Fibroblast of villous mesenchyme (primary cell): ENCODE measurements at places on chromosomes 12 and 14. TPM values are rescaled to one million over a fixed set of nuclear protein-coding genes. Genes with fewer than 3 reads are reported as not detected.

Gene NFE2
- under 0.01 and 0.43 TPM in 2 replicates for total RNA-seq

Gene CSRP2
- total RNA-seq, result 64.3 and 131 TPM in 2 replicates

Gene CALM1
- total RNA-seq, result 173 and 286 TPM in 2 replicates

Gene TAS2R9
- total RNA-seq, result not detected in 2 replicates

GRCh38 chr14:66099931-66100330 lies 386.2 kb upstream of the CCDC196 start:
- no peak for DNase-seq

- peak; percentile 77 for DNase-seq
Observed at GRCh38 chr14:55556929-55557623, 22.9 kb upstream of the KTN1 start.

GRCh38 chr12:115867854-115868253 lies 409.6 kb downstream of the MED13L start:
- DNase-seq, result no peak

DNA sequence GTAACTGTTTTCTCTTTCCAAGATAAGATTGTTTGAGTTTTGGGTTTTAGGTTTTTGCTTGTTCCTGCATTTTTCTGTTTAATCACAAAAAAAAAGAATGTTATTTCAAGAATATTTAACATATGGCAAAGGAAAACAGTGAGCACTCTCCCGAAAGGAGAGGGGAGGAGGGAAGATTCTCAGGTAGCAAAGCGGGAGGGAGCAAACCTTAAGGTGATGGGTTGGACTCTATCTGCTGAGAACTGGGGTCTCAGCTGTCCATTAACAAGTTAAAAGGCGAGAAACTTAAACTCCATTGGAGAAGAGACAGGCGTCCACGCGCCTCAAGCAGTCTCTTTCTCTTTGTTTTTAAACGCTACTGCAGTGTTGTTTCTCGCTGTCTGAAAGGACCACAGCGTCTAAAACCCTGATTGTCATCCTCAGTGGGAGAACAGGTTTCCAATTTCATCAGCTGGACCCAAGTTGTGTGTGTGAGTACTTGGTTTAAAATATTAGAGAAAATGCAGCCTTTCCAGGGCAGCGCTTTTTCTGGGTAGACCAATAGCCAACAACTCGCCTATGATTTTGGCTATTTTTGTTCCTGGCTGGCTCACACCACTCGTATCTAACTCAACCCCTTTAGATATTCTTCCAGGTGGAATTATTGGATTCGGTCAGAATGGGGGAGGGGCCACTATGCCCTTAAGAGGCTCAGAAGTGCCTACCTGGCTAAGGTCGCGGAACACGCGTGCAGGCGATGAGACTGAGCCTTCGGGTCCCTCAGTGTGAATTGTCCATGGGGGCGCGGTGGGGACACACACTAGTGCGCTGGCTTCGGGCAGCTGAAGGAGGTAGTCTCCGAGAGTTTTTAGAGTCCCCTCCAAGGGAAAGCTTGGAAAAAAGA lies 8.2 kb downstream of the SIX1 start:
- DNase-seq, result no peak

DNA sequence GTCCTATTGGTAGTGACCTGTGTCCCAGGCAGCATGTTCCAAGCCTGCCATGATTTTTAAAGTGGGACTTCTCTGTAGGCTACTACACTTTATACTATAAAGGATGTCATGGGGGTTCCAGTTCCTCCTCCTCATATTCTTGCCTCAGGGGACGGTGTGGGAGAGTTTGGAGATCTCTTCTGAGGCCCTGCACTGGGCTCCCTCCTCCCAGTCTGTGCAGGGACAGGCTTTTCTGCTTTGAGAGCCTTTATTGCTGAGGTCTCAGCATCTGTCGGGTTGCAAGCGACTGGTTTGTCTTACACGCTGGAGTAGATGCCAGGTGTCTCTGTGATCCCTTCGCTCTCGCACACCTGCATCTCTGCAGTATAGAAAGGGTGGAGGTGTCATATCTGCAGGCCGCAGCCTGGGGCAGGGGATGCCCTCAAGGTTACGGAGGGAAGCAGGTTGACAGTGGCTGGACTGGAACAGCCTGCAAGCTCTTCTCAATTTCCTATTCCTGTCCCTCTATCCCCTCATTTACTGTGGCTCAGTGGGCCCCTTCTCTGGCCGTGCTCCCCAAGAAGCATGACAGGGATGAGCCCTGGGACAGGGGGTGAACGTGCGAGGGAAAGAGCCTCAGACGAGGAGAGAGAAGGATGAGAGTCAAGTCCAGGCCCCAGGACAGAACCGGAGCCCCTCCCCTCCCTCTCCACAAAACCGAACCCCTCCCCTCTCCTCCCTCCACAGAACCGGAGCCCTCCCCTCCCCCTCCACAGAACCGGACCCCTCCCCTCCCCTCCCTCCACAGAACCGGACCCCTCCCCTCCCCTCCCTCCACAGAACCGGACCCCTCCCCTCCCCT lies 51.3 kb downstream of the SLC6A12 start:
- DNase-seq, result no peak

GRCh38 chr12:291153-291723 lies 28.6 kb upstream of the SLC6A13 start:
- DNase-seq, result peak; percentile 14

- DNase-seq, result no peak
Observed at GRCh38 chr14:47366006-47366405, 309.4 kb downstream of the MDGA2 start.

GRCh38 chr14:74415115-74415437 lies 10.9 kb downstream of the SYNDIG1L start:
- DNase-seq, result no peak

- no peak for DNase-seq
Observed at GRCh38 chr14:101586531-101587430, 25.5 kb downstream of the DIO3 start.

DNA sequence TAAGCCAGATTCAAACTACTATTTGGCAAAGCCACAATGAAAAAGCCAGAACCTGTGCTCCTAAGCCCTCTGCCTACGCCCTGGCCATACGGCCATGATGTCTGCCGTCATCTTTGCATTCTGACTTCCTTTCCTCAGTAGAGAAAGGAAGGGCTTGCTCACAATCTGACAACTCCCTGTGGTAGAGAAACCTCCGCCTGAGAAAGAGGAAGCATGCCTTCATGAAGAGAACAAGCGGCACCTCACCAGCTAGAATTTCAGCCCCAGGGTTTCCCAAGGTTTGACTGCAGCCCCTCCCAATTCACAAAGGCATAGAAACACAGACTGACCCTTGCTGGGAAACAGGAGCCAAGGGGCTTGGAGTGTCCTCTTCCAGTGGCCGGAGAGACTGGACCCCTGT lies 25.7 kb downstream of the TEP1 start:
- no peak for DNase-seq

GRCh38 chr14:98112194-98112780 lies 1159.7 kb downstream of the BCL11B start:
- DNase-seq, result no peak

DNA sequence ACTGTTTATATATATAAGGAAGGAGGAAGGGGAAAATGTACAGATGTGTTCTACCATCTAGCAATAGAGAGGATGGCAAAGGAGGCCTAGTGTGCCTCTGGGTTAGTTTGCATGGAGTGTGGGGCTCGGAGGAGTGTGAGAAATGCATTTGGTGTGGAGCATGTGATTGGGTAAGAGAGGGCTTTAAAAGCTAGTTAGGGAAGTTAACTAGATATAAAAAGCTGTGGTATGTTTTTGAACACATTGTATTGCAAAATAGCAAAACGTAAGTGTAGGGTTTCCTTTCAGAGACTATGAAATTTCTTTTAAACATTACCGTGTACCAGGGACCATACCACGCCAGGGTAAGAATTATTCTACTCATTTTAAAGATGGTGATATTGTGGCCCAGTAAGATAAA lies 53.3 kb upstream of the STXBP6 start:
- peak; percentile 34 for DNase-seq

- DNase-seq, result no peak
Observed at GRCh38 chr12:38930990-38931389, 25.6 kb upstream of the CPNE8 start.
